K562 (cell line): ENCODE measurements at places on chromosomes 11 and 22. TPM values are rescaled to one million over a fixed set of nuclear protein-coding genes. Genes with fewer than 3 reads are reported as not detected.

IRAG1 gene
- 0.22 and 0.27 TPM in 2 replicates for total RNA-seq

GRCh38 chr11:26947379-26947844 is 46.5 kb upstream of the FIBIN start:
- no peak for DNase-seq

DNA sequence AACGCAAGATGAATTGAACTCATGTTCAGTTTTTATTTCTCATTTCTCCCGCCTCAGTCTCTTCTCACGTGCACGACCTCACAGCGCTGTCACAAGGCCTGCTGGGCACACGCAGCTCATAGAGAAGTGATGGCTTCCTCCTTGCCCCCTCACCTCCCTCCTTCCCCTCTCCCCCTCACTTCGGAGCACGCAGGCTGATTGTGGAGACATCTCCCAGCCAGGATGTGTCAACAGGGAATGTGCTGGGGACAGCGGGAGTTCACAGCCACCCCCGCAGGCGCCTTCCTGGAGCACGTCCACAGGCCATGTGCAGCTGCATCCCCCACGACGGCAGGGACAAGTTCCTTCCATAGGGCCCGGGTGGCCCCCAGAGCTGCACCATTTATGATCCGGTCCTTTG is 29.1 kb upstream of the KRTAP5-6 start:
- no peak for DNase-seq

CCDC88B gene
- total RNA-seq = 11.9 and 13.0 TPM in 2 replicates

- DNase-seq = no peak
Measured at GRCh38 chr11:38323961-38324761, 1726.1 kb upstream of the RAG2 start.

DNA sequence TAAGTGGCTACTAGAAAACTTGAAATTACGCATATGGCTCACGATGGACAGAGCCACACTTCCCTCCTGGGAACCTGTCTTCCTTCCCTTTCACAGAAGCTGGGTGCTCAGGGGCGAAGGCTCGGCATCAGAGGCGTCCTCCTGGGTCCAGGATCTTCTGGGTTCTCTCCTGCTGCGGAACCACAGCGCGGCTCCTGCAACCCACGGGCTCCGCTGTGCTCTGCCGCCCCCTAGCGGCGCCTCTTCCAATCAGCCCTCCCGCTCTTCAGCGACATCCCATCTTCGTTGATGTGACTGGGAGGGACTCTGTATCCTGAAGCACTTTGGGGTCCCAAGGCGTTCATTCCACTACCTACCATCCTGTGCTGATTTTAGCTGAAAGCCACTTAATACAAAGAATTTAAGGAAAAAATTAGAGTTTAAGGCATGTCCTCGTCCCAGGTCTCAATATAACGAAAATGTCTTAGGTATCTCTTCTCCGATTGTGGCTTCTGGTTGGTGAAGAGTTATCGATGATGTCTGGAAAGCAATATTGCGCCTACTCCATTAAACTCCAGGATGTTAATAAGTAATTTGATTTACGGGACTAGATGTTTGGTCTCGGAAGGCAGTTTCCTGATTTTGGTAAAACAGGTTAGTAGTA is 14.8 kb upstream of the RPS3 start:
- peak; percentile 85 for DNase-seq

- no peak for DNase-seq
Measured at GRCh38 chr11:8832571-8833260, 78.3 kb upstream of the AKIP1 start.

- DNase-seq = no peak
Measured at GRCh38 chr11:85889676-85890579, 34.7 kb downstream of the CCDC83 start.

- DNase-seq = peak; percentile 61
Measured at GRCh38 chr11:73236854-73237253, 18.8 kb downstream of the P2RY2 start.

DNA sequence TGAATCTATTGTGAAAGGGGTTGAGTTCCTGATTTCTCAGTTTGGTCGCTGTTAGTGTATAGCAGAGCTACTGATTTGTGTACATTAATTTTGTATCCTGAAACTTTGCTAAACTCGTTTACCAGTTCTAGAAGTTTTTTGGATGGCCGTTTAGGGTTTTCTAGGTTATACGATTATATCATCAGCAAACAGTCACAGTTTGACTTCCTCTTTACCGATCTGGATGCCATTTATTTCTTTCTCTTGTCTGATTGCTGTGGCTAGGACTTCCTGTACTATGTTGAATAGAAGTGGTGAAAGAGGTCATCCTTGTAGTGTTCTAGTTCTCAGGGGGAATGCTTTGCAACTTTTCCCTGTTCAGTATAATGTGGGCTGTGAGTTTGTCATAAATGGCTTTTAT is 24.6 kb upstream of the OOSP4B start:
- no peak for DNase-seq

GRCh38 chr11:7020183-7020917 is at the start of the genes NLRP14 and ZNF214:
TSS of gene NLRP14 (plus strand) at chr11:7020479. CDS start at chr11:7038587, 18,108 bp downstream.
TSS of gene ZNF214 (minus strand) at chr11:7020346. CDS start at chr11:7002835, 17,511 bp downstream.
- DNase-seq = peak; percentile 66

- DNase-seq = no peak
Measured at GRCh38 chr11:102883141-102883540, 8.4 kb upstream of the MMP12 start.

DNA sequence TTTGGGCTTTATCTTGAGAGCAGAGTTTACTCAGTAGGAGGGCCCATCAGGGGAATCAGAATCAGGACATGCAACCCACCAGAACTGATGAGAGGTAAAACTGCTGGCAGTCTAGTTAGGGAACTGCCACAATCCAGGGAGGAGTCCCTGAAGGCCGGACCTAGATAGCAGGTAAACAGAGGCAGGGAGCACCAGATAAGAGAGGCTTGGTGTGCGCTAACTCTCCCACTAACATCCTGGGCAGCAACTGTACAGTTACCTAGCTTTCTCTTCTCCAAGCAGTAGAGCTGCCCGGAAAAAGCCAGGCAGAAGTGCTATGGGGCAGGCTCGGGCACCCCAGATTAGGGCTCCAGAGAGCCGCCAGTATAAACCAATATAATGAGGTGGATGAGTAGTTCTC is 865 bp upstream of the AMOTL1 start:
- peak; percentile 37 for DNase-seq

- peak; percentile 13 for DNase-seq
Measured at GRCh38 chr11:20873054-20873453, 203.7 kb downstream of the NELL1 start.

GRCh38 chr11:120539667-120540369 is 28.3 kb downstream of the GRIK4 start:
- no peak for DNase-seq

GRCh38 chr11:90229791-90230190 is 6.9 kb upstream of the CHORDC1 start:
- DNase-seq = no peak

GRCh38 chr22:20319041-20319744 is 667 bp downstream of the DGCR6L start:
- peak; percentile 85 for DNase-seq

MPZL2 gene
- 0.09 and 0.29 TPM in 2 replicates for total RNA-seq

GRCh38 chr11:110782616-110783015 is 70.4 kb upstream of the ARHGAP20 start:
- DNase-seq = no peak

SEPTIN3 gene
- not detected in 2 replicates for total RNA-seq

PHF21B gene
- 0.22 TPM in 1 of 2 replicates, not detected in the other for total RNA-seq

DNA sequence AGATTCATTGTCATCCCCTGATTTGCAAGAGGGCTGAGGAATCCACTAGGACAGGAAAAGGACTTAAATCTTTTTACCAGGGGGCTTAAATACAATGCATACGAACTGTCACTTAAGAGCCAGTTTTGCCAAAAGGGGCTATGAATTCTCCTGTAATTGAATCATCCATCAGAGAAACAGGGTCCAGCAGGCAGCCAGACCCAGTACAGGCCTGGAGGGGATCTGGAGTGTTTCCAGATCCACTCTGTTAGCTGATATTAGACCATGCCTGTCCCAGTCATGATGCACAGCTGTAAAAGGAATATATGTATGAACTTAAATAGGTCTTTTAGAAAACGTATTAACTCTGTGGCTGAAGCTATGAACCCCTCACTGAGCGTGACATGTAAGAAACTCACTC is 53.8 kb upstream of the PRSS23 start:
- DNase-seq = no peak

MIAT gene
- total RNA-seq = 0.63 and 0.93 TPM in 2 replicates

- DNase-seq = no peak
Measured at GRCh38 chr11:14350215-14350614, 8.8 kb downstream of the RRAS2 start.

- no peak for DNase-seq
Measured at GRCh38 chr22:20751185-20751851, 22.6 kb upstream of the SERPIND1 start.

DDI1 gene
- total RNA-seq = not detected in 2 replicates

DNA sequence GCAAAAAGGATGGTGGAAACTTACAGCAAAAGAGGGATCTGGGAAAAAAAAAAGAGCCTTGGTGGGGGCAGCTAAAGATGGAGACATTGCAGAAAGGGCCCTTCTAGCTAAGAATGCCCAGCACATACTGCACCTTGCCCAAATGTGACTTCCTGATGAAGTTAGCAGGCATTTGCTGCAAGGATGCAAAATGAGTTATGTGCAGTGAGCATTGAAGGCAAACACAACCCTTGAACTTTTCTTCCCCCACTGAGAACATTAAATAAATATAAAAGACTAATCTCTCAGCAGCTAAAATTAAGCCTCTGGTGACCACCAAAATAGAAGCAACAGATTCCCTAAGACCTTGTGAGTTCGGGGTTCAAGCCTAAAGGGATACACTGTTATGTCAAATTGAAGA is 129.9 kb downstream of the ARL14EP start:
- DNase-seq = no peak

GRCh38 chr11:68904248-68904847 is 657 bp downstream of the IGHMBP2 start:
- peak; percentile 58 for DNase-seq

CHRNA10 gene
- total RNA-seq = 1.4 and 1.5 TPM in 2 replicates

RAG2 gene
- total RNA-seq = not detected in 2 replicates

DNA sequence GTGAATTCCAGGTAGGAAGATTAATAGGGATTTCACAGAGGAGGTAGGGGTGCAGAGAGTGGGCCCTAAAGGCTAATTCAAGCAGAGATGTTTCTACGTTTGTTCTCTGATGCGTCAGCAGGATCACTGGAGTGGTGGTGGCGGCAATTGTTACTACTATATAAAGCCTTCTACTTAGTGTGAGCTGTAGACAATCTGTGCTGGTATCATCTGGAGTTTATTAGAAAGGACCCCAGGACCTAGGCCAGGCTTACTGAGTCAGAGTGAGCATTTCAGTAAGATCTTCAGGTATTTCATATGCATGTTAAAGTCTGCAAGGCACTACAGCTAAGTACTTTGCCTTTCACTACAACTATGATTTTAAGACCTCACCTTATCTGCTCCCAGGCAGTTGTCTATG is 59.5 kb downstream of the USP35 start:
- no peak for DNase-seq

- no peak for DNase-seq
Measured at GRCh38 chr22:22318723-22319465, 74.3 kb downstream of the VPREB1 start.

DNA sequence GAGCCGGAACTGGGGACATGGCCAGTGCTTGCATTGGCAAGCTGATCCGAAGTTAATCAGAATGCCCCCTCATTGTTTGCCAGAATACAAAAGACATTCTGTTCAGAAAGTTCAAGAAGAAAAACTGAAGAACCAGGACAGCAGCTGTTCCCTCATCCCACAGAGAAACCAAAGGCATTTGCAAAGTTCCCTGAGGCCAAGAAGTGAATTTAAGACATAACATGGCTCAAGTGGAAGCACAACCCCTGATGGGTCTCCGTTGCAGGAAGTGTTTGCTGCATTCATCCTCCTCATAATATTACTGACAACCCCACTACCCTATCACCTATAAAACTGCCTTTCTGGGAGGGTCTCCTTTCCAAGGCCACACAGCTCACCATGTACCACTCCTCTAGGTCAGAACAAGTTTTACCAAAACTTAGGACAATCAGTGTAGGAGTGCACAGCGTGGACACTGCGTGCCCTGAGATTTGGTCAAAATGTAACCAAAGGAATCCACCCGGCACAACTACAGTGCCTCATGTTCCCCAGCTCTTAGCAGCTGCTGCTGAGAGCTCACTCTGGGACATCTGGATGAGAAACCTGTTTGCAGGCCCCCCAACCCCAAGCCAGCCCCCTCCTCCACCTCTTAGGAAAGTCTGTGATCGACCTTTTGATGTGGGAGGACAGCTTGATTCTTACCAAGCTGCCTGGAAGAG is 101.6 kb upstream of the AKIP1 start:
- DNase-seq = no peak

DNA sequence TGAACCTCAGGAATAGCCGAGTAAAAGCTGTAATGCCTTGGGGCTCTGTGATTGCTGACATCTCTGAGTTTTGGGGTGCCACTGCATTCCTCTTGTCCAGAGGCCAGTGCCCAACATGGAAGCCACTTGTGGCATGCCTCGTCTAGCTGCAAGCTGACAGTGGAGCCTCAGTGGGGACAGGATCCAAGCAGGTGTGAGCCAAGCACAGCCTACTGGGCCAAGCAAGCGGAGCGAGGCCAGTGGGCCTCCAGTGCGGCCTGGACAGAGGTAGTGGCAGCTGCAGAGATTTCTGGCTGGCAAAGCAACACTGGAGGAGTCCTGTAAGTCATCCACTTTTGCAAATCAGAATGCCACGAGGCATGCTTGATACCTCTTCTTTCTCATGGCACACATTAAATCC is 1038.2 kb upstream of the CNTN5 start:
- no peak for DNase-seq

DNA sequence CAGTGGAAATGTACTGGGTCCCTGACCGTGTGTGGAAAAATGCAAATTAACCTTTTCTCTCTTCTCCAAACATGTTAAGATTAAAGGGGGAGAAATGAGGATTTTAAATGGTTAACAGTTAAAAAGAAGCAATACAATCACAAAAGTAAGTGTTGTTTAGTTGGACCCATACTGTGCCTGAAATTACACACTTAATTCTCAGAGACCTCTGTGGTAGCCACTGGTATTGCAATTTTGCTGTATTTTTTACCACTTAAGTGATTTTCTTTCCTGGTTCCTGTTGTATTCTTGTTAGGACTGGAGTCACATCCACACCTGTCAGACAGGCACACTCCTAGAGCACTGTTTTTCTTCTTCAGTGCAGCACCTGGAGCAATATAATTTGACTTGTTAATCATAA is 179.6 kb upstream of the PDGFD start:
- DNase-seq = no peak

- DNase-seq = peak; percentile 16
Measured at GRCh38 chr22:28594797-28595462, 84.7 kb downstream of the TTC28 start.

RANGAP1 gene
- total RNA-seq = 90.2 and 104 TPM in 2 replicates

TMEM225 gene
- total RNA-seq = not detected in 2 replicates

DNA sequence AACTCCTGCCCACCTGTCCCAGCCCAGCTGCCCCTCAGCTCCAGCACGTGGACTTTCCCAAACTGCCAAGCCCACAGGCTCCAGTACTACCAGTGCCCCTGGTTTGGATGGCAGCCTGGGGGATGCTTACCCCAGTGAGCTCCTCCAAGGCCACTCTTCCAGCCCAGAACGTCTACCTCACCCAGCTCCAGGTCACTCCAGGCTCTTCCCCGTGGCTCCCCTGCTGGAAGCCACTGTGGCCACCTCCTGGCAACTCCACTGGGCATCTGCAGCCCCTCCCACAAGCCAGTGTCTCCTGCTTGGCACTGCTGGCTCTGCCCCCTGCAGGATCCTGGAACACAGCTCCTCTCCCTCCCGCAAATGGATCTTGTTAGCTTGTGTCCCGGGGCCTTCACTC is 29.3 kb downstream of the LMO1 start:
- no peak for DNase-seq
